Mammary epithelial cell (primary cell): ENCODE measurements at places on chromosomes 3 and 15. TPM values are rescaled to one million over a fixed set of nuclear protein-coding genes. Genes with fewer than 3 reads are reported as not detected.
A peak's percentile ranks its signal among the peaks of the same experiment; 100 is the strongest.

GRCh38 chr3:131812433-131812832 is 222.4 kb downstream of the CPNE4 start:
- DNase-seq = peak; percentile 39

- DNase-seq = no peak
Measured at GRCh38 chr15:66795851-66796250, 93.8 kb downstream of the SMAD6 start.

DNA sequence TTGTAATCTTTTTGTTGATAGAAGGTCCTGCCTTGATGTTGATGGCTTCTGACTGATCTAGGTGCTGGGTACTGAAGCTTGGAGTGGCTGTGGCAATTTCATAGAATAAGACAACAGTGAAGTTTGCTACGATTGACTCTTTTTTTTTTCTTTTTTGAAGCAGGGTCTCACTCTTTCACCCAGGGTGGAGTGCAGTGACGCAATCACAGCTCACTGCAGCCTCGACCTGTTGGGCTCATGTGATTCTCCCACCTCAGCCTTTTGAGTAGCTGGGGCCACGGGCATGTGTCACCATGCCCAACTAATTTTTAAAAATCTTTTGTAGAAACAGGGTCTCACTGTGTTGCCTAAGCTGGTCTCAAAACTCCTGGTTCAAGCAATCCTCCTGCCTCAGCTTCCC is 14.2 kb downstream of the ARID3B start:
- DNase-seq = no peak

- no peak for DNase-seq
Measured at GRCh38 chr3:32109256-32109655, 2.8 kb downstream of the GPD1L start.

- DNase-seq = no peak
Measured at GRCh38 chr3:117128872-117129271, 419.3 kb downstream of the TUSC7 start.

GRCh38 chr3:150603980-150604319 is 829 bp downstream of the SELENOT start:
- no peak for DNase-seq

GRCh38 chr3:69848113-69848512 is 108.8 kb downstream of the MITF start:
- DNase-seq = no peak

GRCh38 chr3:12143949-12144504 is 14.7 kb downstream of the TIMP4 start:
- peak; percentile 20 for DNase-seq

DNA sequence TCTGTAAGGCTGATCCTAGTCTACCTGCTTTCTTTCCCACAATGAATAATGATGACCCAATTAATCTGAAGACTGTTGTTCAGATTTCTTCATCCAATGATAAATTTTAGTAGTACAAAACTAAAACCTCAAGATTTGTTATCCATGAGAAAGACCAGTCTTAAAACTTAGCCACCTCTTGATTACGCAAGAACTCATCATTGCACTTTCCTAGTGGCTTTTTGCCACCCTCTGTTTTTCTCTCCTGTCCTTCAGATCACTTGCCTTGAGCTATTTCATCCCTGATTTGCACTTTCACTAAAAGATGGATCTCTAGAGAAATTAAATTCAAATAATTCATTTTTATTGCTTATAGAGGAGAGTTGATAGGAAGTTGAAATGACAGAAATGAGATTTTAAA is 142.7 kb upstream of the RBMS3 start:
- no peak for DNase-seq

- no peak for DNase-seq
Measured at GRCh38 chr3:186997061-186997460, 66.7 kb downstream of the ST6GAL1 start.

DNA sequence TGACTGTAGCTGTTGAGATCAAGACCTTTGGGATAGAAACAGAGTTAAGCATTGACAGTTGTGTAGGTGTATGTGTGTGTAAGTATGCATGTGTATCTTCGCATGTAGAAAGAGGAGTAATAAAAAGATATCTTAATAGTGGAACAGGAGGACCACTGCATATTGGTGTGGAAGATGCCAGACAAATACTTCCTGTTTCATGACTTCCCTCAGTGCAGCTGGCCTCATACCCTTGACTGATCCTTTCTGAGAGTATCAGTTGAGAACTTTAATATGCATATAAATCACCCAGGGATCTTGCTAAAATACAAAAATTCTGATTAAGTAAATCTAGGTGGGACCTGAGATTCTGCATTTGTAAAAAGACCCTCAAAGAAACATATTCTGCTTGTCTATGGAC is 8.5 kb upstream of the ZBED2 start:
- DNase-seq = no peak

DNA sequence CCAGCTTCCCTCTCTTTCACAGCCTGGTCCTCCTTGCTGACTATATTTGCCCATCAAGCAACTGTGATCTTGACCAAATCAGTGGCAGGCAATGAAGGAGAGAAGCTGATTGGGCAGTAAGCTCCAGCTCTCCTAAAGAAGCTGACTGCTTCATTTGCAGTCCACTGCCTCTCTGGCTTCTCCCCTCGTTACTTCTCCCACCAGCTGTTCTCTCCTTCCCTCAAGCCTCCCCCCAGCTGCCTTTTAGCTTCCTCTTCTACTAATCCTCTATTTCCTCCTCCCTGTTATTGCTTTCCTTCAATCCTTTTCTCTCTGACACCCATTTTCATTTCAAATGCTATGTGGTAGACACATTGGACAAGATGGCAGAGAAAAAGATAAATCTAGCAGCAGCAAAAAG is 474.7 kb upstream of the UBE2E2 start:
- no peak for DNase-seq

DNA sequence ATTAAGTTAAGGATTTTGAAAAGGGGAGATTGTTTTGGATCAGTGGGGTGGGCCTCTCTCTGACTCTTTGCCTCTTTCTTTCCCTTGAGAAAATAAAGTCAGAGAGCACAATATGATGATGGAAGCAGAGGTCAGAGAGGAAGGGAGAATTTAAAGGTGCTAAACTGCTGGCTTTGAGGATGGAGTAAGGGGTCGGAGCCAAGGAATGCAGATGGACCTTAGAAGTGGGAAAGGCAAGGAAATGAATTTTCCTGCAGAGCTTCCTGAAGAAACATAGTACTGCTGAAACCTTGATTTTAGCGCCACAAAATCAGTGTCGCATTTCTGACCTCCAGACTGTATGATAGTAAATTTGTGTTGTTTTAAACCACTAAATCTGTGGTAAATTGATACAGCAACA is 317.4 kb downstream of the NAALADL2 start:
- no peak for DNase-seq

DNA sequence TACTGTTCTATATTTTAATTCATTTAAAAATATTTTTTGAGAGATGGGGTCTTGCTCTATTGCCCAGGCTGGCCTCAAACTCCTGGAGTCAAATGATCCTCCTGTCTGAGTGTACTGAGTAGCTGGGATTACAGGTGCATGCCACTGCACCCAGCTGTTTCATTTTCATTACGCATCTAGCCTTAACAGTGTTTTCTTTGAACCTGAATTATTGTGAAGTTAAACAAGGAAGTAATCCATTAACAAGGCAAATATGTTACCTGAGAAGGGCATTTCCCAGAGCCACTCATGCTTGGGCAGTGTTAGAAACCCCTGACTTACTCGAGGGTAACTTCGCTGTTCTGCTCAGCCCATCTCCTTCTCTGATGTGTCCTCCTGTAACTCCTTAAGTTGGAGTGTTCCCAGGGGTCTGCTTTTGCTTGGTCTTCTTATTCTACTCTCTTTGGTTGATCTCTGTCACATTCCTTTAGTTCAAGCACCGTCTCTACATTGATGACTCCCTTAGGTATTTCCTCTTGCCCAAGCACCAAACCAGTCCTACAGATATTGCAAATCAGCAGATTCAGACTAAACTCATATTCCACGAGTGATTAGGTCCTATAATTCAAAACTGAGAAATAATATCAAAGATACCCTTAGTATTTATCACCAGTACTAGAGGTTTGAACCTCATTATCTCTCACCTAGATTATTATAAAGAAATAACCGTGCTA is 107.9 kb downstream of the STAC start:
- no peak for DNase-seq

- no peak for DNase-seq
Measured at GRCh38 chr3:120587332-120587975, 8.7 kb upstream of the NDUFB4 start.

- DNase-seq = no peak
Measured at GRCh38 chr3:84905556-84905920, 53.3 kb upstream of the CADM2 start.

DNA sequence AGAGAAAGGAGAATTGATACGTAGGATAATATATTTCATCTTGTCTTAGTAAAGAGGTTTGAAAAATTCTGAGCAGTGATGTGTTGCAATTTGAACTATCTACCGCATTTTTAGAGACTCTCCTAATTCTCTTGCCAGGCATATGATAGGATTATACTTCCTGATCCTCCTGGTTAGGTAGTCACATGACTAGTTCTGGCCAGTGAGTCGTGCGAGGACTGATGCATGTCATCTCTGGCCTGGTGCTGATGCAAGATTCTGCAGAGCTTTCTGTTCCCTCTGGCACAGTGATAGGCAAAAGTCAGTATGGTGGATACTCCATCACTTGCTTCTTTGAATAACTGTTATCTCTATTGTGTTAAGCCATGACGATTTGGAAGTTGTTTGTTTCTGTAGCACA is 277.6 kb upstream of the NAALADL2 start:
- DNase-seq = no peak

- no peak for DNase-seq
Measured at GRCh38 chr3:38658841-38659240, 9.4 kb upstream of the SCN5A start.

DNA sequence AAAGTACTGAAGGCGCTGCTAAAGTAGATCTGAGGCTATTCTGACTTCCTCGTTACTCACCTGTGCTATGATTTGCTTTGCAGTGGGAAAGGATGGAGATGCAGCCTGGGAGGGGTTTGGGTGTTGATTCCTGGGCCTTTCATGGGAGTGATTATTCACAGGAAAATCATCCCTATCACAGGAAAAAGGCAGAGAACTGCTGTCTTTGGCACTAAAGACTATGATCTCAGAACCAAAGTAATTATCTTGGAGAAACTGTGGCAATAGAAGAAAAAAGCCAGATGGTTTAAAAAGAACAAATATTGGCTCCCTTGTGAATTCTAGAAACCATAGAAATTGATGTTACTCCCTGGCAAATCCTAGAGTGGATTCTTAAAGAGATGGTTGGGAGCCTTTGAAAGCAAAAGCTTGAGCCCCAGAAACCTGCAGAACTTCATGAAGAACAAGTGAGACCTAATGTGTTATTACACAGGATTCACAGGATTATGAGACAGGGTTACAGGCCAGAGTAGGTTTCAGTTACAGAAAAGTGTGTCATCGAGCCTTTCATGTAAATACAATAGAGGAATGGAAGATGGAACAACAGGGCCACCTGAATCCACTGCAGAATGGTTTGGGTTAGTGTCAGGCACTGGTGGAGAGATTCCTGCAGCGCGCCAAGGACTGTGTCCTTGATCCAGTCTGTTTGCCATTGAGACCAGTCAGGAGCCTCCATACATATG is 85.7 kb downstream of the OXNAD1 start:
- DNase-seq = no peak

DNA sequence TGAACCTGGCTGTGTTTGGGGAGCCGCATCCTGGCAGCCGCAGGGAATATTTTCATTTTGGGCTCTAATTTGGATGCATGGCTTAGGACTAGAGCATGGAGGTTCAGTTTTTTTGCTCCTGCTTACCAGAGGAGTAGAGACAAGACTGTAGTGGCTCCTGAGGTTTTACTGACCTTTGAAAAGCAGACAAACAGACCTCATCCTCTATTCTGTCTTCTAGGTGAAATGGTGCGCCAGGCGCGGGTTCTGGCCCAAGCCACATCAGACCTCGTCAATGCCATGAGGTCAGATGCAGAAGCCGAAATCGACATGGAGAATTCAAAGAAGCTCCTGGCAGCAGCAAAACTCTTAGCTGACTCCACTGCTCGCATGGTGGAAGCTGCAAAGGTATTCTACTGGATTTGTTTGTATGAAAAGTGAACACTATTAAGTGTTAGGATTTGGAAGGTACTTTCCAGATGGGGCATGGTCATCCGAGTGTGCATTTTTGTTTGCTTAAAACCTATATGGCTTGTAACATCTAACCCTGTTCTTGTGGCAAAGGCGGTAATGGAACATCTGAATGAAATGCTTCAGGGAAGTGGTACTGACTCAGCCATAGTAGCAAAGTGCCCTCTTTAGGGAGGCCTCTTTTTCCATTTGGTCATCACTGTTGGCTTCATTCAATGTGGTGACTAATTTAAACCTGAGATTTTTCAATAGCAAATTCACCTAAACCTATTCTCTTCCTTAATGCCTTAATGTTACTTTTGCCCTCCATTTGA is 330.7 kb upstream of the TPM1 start:
- peak; percentile 35 for DNase-seq

DNA sequence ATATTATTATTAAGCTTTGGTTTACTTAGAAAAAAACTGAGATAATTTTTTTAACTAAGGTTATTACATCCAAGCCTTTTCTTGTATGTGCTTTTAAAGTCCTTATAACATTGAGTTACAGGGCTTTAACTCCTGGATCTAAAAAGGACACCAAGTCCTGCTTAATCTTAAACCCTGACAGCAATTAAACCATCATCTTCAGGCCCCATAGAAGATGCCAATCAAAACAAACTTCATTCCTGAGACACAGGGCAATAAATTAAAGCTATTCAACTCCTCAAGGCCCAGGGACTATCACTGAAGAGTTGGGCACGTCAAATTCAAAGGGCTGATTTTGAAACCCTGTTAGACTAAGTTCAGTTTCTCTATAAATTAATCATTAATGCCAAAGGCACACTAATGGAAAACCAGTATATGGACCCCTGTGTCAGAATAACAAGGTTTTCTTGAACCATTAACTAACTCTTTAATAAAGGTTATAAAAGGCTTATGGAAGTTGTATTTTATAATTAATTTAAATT is 1152.6 kb downstream of the NSUN3 start:
- no peak for DNase-seq

- no peak for DNase-seq
Measured at GRCh38 chr3:120555657-120556509, 40.3 kb upstream of the NDUFB4 start.

- no peak for DNase-seq
Measured at GRCh38 chr15:95138604-95139270, 907.4 kb downstream of the MCTP2 start.

DNA sequence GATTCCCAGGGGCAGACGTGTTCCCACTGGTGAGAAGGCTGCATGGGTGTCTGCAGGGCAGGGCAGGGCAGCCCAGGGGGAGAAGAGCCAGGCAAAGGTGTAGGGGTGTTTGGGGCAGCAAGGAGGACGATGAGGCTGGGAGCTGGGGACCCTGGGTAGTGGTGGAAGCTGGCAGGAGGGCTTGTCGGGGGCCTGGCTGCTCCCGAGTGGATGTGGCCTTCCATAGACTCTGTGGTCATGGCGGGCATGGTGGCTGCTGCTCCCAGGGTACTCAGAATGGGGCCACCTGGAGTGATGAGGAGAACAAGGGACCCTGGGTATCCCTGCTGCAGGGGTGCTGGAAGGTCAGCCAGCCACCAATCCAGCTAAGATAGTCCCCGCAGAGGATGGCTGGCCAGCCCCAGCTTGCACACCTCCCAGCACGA is 107.5 kb downstream of the WNT7A start:
- no peak for DNase-seq

ZIC1 gene
- total RNA-seq = under 0.01 TPM

GXYLT2 gene
- total RNA-seq = 2.5 and 3.9 TPM in 2 replicates

HCN4 gene
- not detected for total RNA-seq

PFN2 gene
- total RNA-seq = 207 and 250 TPM in 2 replicates

UBR1 gene
- total RNA-seq = 32.5 and 38.5 TPM in 2 replicates

TMEM212 gene
- total RNA-seq = not detected

HGD gene
- total RNA-seq = 0.29 TPM in 1 of 2 replicates, not detected in the other

SLC22A13 gene
- 0.67 TPM for total RNA-seq

DMXL2 gene
- 15.1 and 18.2 TPM in 2 replicates for total RNA-seq

KIF7 gene
- 10.2 TPM for total RNA-seq

FOXB1 gene
- total RNA-seq = not detected in 2 replicates

TMEM108 gene
- total RNA-seq = not detected in 2 replicates

GOLGA8R gene
- 2.0 TPM for total RNA-seq
